ENCODE measurements at places on chromosomes 2 and 18.

- no peak for DNase-seq
These were observed 81.8 kb upstream of the CDCA7 start for GRCh38 chr2:173272849-173273248.

- no peak for DNase-seq
These were observed 11.1 kb downstream of the LIMS2 start for GRCh38 chr2:127664065-127664894.

DNA sequence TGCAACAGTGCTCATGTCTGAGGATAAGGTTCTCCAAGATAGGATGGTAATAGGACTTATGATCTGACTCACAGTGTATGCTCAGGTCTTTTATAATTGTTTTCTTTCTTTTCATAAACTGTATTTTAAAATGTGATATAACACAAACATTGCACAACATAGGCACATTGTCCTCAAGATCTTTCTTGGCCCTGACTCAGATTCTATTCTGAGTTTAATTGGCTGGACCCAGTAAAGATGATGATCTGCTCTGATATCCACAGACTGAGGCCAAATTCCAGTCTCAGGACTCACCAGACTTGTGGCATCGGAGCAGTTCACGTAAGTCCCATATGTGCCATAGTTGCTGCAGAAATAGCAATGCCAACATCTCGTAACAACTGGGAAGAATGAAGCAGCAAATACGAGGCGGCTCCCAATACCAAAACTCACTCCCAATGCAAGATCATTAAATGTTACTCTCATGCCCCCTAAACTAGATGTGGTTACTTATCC, 448.9 kb upstream of the SLC14A2 start:
- DNase-seq: peak; percentile 94

DNA sequence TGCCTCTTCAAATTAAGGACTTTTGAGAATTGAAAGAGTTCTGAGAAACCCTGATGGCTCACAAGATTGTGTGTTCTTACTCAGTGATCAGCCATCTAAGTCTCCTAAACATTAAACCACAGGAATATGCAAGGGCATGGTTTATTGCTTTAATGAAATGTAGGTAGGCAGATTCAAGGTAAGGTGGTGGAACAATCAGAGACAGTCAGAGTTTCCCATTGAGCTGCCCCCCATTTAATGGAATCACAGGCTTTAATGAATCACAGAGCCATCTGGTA, 107.8 kb upstream of the LRATD1 start:
- DNase-seq: peak; percentile 60

GRCh38 chr2:228798458-228799207, 472.5 kb downstream of the PID1 start:
- peak; percentile 26 for DNase-seq

DNA sequence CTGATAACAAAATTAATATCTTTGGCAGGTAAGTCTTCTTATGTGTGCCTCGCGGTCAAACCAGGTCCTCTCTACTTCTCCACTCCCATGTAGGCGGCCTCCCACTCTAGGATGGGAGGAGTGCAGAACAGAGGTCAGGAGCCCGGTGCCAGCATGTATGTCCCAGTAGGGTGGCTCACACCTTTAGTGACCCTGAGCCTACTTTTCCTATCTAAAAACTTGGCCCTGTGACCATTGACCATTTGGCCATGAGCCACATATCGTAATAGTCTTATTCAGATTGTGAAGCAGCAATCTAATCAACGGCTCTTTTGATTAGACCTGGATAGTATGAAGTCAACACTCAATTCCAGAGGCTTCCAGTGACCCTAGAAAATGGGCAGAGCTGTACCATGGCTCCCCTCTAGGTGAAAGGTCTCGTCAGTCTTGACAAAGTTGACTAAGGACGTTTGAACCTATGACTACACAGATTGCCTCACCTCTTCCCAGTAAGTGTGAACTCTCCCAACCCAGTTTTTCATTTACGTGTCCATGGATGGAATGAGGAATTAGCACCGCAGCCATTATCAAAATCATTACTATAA, 17.1 kb upstream of the FABP1 start:
- DNase-seq: no peak

DNA sequence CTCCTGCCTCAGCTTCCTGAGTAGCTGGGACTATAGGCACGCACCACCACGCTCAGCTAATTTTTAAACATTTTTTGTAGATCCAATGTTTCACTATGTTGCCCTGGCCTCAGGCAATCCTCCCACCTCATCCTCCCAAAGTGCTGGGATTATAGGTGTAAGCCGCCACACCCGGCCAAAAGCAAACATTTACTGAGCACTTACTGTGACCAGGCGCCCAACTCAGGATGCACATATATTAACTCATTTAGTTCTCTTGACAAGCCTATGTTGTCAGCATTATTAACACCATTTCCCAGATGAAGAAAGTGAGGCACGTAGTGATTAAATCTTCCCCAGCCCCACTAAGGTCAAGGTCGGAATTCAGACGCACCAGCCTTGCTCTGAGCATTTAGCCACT, 41.1 kb downstream of the TMEM37 start:
- DNase-seq: no peak

DNA sequence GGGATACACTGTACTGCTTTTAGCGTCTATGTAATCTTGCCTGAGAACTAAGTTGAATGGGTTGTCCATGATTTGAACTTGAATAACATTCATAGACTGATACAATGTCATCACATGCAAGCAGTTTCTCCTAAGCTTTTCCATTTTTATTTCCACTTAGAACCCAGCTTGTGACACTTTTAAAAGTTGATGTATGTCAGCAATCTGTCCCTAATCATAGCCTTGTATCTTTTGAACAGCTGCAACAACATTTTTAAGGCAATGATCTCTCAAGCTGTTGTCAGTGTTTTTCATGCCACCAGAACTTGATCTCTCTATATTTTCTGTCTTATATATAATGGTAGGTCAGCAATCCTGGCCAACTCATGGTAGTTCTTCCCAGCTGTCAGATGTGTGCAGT, 185.0 kb downstream of the DOK6 start:
- DNase-seq: no peak

DNA sequence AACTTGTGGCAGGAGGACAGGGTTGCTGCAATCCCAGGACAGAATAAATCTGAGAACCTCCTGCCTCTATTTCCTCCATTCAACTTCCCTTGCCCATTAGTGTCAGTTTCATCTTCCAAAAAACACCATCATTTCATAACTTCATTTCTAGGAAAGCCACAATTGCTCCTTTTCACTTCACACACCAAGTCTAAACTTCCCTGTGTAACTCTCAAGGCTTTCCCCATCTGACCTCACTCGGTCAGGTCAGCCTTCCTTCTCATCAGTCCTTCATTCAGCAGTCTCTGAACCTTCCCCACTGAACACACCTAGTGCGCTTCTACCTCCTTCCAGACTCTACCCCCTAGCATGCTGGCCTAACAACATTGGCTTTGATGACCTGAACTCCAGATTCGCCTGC, 35.8 kb downstream of the TCF7L1 start:
- no peak for DNase-seq

DNA sequence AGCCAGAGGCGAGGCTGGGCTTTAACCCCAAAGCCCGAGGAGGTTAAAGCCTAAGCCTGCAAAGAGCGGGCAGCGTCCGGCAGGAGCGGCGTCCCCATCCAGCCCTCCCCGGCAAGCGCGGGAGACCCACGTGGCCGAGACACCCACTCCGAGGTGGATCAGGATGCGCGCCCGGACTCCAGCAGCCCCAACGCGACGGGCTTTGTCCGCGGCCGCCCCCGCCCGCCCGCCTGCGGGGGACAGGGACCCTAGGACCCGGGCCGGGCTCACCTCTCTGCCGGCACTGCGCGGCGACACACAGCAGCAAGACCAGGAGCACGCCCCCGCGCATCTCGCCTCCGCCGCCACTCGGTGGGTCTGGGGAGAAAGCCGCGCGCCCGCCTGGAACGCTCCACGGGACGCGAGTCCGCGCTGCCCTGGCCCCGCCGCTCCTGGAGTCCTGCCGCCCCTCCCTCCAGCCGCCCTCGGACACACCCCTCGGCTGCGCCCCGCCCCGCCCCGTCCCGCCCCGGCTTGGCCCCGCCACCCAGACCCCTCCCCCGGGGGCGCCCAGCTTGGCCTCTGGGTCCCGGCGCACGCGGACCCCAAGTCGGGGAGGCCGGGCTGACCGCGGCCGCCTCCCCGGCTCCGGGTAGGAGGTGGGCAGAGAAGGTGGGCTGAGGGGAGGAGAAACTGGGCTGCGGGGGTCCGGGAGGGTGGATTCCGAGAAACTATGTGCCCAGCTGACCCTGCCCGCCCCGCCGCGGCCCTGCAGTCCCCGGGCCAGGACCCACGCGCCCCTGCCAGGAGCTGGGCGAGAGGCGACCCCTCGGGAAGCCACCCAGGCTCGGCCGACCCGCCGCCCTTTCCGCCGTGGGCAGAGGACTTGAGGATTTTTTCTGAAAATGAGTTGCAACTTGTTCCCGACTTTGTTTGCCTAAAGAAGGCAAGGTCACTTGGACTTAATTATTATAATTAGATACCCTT, at the start of gene LAMA1:
TSS of gene LAMA1 (minus strand) at position 408 of the 966 bp plus-strand sequence. CDS start at position 331, 77 bp downstream.
- DNase-seq: no peak

GRCh38 chr2:226411205-226411604, 388.4 kb downstream of the IRS1 start:
- DNase-seq: no peak

DNA sequence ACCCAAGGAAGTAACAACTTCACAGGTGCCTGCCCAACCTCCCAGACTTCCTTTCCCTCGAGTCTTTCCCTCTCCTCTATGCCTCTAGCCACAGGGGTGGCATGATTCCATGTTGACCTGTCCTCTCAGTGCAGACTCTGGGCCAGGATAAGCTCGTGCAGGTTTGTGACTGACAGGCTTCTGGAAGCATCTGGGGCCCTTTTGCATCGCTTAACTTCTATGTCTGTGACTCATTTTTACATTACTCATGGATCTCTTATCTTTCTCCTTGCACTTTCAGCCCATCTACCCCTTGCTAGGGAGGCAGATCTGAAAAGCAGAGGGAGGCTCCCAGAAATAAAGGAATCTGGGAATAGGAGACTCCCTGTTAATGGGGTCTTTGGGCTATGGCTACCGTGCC, 98.5 kb upstream of the RIOK3 start:
- DNase-seq: peak; percentile 67

- DNase-seq: peak; percentile 10
These were observed 43.3 kb upstream of the CYP20A1 start for GRCh38 chr2:203195331-203196036.

DNA sequence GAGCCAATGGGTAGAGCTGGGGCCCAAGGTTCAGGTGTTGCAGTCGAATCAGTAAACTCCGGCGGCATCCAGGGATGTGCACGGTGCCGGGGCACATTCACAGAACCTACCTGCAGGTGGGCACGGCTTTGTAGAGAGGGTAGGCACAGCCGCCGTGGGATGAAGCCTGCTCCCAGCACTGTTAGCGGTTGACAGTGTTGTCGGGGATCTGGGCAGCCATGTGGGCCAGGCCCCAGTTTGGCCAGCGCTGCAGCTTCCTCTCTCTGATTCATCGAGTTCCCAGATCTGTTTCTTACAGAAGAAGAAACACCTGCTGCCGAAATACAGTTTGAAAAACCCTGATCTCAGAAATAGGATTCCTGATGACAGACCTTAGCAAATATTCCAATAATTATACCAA, 274.8 kb downstream of the AGAP1 start:
- no peak for DNase-seq

DNA sequence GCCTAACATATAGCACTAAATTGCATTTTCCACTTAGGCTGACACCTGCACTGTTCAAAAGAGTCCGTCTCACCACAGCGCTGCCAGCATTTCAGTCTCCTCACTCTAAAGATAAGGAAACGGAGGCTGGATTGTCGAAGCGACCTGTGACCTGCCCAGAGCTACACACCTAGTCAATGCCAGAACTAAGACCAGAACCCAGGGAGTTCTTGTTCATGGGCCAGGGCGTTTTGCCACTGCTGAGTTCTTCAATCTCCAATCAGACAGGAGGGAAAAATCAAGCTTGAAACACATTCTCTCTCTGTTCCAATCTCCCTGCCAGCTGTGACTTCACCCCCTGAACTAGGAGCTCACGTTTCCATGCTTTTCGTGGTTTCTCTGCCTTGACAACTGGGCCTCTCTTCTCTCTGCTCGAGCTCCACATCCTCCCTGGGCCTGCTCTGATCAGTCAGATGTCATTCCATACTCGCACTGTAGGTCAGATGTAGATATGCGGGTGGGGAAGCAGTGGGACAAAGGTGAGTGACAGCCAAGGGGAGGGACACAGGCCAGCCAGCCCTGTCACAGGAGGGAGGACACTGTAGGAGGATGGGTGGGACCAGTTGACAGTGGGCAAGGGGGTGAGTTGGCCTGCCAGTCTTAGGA, 221.1 kb upstream of the SMAD2 start:
- DNase-seq: no peak

- DNase-seq: no peak
These were observed 53.2 kb downstream of the FEZ2 start for GRCh38 chr2:36544638-36545338.

GRCh38 chr2:166158546-166158945, 30.7 kb upstream of the SCN1A start:
- DNase-seq: peak; percentile 9

DNA sequence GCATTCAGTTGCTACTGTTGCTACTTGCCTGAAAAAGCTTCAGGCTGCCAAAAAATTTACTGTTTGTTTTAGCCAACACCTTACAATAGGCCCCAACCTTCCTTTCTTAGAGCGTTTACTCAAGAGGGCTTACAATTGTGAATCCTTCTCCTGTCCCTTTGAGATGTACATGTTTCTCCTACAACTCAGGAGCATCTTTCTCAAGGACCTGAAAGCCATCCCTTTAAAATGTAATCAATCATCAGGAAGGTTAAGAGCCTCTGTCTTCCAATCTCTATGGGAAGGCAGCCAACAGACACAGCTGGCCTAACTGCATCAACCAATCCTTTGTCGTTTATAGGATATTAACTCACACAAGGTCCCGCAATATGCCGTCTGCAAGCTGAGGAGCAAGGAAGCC, 3.4 kb upstream of the IER3IP1 start:
- DNase-seq: no peak

GRCh38 chr2:65450393-65450792, 18.0 kb upstream of the SPRED2 start:
- DNase-seq: no peak

GRCh38 chr2:73091164-73091563, 19.7 kb upstream of the SFXN5 start:
- peak; percentile 81 for DNase-seq
